MV-4-11 (cell line): ENCODE measurements at places on chromosomes 4 and X.

GRCh38 chrX:25733148-25733547 is 405.0 kb upstream of the MAGEB18 start:
- no peak for DNase-seq

DNA sequence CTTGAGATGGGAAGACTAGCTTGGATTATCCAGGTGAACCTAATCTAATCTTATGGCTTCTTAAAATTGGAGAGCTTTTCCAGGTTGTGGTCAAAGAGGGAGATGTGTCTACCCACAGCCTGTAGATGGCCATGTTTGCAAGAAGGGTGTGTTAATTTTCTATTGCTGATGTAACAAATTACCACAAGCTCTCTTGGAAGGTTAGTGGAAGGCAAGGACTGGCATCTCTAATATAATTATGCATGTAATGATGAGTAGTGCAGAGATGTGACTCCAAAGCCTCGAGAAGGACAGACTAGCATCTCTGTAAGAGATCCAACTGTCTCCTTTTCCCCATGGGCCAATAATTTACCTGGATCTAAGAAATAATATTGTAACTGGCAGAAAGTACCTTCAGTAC is 3.2 kb upstream of the ADH1B start:
- no peak for DNase-seq

- DNase-seq, result no peak
Measured at GRCh38 chrX:1598876-1599790, 7.7 kb downstream of the AKAP17A start.

- DNase-seq, result no peak
Measured at GRCh38 chr4:41656572-41657520, 91.7 kb downstream of the PHOX2B start.

- no peak for DNase-seq
Measured at GRCh38 chr4:60637976-60638375, 562.1 kb upstream of the ADGRL3 start.

GRCh38 chr4:52991472-52991871 is 129.4 kb downstream of the RASL11B start:
- DNase-seq, result peak; percentile 93

DNA sequence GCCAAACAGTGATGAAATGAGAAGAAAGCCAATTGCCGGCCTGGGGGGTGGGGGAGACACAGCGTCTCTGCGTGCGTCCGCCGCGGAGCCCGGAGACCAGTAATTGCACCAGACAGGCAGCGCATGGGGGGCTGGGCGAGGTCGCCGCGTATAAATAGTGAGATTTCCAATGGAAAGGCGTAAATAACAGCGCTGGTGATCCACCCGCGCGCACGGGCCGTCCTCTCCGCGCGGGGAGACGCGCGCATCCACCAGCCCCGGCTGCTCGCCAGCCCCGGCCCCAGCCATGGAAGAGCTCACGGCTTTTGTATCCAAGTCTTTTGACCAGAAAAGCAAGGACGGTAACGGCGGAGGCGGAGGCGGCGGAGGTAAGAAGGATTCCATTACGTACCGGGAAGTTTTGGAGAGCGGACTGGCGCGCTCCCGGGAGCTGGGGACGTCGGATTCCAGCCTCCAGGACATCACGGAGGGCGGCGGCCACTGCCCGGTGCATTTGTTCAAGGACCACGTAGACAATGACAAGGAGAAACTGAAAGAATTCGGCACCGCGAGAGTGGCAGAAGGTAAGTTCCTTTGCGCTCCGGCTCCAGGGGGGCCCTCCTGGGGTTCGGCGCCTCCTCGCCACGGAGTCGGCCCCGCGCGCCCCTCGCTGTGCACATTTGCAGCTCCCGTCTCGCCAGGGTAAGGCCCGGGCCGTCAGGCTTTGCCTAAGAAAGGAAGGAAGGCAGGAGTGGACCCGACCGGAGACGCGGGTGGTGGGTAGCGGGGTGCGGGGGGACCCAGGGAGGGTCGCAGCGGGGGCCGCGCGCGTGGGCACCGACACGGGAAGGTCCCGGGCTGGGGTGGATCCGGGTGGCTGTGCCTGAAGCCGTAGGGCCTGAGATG is at the start of gene SHOX:
Gene SHOX (plus strand): TSS at position 180 of the 885 bp plus-strand sequence. CDS start 107 bp downstream, at position 287.
- no peak for DNase-seq

- no peak for DNase-seq
Measured at GRCh38 chr4:48905363-48906015, 1.1 kb downstream of the OCIAD2 start.

DNA sequence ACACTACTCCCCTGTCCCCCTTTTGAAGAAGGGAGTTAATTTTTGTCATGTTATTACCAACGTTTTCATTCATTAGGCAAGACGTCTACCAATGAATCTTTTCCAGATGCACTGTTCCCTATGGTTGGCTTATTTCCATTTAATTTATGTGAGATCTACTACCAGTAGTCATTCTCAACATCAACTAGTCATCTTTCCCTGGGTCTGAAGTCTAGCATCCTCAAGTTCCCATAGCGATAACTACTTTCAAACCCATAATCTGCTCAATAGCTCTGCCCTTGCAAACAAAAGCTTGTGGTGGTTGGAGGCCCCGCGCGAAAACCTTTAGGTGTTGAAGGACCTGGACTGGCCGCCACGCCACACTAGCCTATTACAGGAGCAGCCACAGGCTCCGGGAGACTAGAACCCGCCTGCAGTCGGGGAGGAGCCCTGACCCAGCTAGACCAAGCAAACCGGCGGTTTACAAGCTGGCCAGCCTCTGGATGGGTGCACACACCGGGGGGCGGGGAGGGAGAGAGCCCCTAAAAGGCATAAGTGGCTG is 746 bp downstream of the PPAT start:
- DNase-seq, result peak; percentile 29

- no peak for DNase-seq
Measured at GRCh38 chr4:108901291-108901690, 138.4 kb upstream of the ETNPPL start.

DNA sequence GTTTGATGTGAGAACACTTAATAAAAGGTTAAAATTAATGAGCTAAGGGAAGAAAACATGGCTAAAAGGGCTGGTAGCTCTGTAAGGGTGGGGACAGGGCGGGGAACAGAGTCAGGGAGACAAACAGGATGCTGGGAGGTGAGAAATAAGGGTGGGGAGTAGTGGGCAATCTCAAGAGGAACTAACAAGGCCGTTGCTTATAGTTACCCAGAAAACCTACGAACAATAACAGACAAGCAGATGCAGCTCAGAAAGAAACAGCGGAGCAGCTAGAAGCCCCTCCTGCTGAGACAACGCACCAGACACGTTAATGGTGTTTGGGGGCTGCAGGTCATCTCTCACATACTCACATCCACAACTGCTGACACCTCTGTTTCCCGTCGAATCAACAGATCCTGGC is 9.7 kb upstream of the KLF3 start:
- DNase-seq, result no peak

DNA sequence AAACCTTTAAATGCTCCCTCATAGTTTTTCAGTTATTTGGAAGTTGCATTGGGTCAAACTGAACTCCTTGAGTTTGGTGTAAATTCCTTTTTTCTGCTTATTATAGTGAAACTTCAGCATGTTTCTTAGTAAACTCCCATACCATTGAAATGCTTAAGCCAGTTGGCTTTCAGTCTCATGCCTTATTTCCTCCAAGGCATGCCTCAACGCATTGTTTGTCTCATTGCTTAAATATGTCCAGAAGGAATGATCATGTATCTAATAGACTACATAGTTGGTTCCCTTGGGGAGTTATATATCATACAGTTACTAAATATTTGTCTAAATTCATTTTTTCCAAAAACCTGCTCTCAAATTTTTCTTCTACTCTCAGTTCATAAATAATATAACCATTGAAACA is 114.0 kb downstream of the STOX2 start:
- no peak for DNase-seq

DNA sequence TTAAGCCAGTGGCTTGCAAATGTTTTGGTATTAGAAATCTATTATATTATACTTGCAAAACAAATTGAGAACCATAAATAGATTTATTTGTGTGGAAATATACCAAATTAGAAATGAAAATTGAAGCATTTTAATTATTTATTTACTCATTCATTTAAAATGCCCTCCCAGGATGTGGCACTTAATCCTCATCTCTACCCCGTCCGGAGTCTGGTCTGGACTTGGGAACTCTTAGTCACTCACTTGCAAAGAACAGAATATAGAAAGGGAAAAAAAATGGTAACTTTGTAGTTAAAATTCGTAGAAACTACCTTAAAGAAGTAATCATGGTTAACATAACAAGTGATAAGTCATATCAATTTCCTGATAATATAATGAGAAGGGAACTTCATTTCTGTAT is 775.9 kb upstream of the INTU start:
- DNase-seq, result no peak

DNA sequence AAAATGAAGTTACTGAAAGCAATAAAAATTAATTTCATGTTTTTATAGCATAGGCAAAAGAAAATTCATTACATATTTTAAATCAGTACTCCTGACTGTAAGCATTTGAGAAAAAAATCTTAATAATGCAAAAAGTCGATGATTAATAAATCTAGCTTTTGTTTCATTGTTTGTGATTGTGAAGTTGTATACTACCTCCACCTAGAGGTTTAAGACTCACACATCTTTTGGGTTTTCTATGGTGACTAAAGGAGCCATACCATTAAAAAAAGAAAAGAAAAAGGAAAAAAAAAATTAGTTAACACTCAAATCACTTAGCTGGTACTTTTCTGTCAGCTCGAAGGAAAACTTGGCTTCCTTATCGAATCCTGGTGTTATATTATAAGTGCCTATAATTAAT is 2.0 kb downstream of the GABRA2 start:
- no peak for DNase-seq

DNA sequence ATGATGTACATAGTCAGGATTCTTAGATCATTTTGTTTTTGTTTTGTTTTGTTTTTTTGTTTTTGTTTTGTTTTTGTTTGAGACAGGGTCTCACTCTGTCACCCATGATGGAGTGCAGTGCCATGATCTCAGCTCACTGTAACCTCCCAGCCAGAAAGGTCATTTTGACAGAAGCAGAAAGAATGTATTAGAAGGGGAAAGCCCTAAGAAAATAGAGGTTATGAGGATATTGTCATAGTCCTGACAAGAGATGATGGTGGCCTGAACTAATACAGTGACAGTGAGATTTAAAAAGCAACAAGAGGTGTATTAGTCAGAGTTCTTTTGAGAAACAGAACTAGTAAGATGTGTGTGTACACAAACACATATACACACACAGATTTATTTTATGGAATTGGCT is 503.3 kb downstream of the RPA4 start:
- no peak for DNase-seq

DNA sequence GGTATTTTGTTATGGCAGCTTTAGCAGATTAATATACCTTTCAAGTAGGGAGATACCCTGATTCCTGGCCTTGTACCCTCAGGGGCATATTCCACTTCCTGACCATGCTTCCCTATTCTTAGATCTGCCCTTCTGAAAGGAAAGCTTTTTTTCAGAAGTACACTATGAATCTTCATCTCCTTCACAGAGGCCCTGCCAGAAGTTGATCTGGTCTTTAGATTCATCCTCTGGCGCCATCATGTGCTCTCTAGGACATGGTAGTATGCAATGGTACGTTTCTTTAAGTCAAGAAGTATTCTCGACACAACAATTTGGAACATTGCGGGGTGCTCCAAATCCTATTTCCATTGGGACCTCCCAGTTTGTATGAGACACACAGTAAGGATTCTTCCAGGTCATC is 39.6 kb upstream of the DIPK2B start:
- peak; percentile 31 for DNase-seq

- no peak for DNase-seq
Measured at GRCh38 chrX:132751063-132751690, 207.3 kb downstream of the HS6ST2 start.

GRCh38 chrX:29691044-29691443 is 524.3 kb upstream of the MAGEB2 start:
- no peak for DNase-seq

GRCh38 chr4:37639551-37640285 is 46.5 kb downstream of the RELL1 start:
- no peak for DNase-seq

DNA sequence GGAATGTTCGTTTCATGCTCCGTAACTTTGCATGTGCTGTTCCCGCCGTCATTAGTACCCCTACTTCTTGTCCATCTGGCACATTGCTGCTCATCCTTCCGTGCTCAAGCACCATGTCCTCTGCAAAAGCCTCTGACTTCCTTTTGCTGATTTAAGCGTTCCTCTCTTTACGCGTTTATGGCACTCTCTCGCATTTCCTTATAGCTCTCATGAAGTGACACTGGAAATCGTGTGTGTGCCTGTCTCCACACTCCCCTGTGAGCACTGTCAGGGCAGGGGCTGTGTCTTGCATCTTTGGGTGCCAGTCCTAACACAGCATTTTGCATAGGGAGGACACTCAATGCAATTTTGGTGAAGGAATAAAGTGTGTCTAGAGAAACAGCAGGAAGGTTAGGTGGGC is 210.6 kb upstream of the FAT1 start:
- no peak for DNase-seq

- no peak for DNase-seq
Measured at GRCh38 chr4:40193578-40193977, 3.3 kb upstream of the RHOH start.

DNA sequence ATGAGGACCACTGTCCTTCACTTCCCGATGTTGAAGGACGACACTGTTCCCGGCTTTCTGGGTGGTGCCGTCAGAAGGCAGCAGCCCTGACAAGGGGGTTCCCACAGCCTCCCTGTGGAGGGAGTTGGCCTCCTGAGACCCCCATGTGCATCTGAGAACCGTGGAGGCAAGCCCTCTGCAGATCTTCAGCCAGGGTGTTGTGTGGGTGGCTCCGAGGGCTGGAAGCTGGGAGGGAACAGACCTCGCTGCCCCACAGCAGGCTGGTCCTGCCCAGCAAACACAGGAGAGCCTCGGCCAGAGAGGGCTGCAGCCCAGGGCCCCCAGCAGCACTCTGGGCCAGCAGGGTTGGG is 16.2 kb downstream of the DGKQ start:
- DNase-seq, result no peak

DNA sequence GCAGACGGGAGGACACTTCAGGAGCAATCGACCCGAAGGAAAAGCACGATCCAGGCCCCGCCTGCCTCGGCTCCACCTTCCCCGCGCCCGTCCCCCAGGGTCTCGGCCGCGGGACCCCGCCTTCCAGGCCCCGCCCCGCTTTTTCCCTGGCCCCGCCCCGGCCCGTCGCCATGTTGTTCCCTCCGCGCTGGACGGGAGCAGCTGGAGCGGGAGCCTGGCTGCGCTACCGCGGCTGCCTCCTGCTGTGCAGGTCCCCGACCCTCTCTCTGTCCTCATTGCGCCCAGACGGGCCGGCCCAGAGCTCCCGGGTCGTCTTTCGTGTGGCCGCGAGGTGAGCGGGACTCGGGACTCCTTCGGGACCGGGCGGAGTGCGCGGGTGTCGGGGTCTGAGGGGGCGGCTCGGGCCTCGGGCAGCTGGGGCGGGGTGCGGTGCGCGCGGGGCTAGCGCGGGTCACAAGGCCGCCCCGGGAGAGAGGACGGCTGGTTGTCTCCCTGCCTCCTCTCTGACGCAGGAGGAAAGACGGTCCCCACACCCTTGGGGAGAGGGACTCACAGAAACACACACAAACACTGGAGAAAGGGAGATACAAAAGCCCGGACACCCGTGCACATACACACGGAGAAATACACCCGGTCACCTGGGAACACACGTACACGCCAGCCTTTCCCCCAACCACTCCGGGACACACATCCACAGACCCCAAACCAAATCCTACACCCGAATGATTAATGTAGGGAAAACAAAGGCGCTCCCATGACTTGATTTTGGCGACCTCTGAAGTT is at the start of gene RAB9A:
Gene RAB9A (plus strand): TSS at position 171 of the 783 bp plus-strand sequence. CDS start 19,619 bp downstream, outside the sequence.
- peak; percentile 34 for DNase-seq

GRCh38 chr4:160319221-160319867 is 1216.5 kb downstream of the RAPGEF2 start:
- peak; percentile 28 for DNase-seq

GRCh38 chrX:55142206-55142918 is 53.5 kb downstream of the PAGE2 start:
- DNase-seq, result no peak
